ENCODE measurements at places on chromosomes 12 and 14.
A peak's percentile ranks its signal among the peaks of the same experiment; 100 is the strongest.

DNA sequence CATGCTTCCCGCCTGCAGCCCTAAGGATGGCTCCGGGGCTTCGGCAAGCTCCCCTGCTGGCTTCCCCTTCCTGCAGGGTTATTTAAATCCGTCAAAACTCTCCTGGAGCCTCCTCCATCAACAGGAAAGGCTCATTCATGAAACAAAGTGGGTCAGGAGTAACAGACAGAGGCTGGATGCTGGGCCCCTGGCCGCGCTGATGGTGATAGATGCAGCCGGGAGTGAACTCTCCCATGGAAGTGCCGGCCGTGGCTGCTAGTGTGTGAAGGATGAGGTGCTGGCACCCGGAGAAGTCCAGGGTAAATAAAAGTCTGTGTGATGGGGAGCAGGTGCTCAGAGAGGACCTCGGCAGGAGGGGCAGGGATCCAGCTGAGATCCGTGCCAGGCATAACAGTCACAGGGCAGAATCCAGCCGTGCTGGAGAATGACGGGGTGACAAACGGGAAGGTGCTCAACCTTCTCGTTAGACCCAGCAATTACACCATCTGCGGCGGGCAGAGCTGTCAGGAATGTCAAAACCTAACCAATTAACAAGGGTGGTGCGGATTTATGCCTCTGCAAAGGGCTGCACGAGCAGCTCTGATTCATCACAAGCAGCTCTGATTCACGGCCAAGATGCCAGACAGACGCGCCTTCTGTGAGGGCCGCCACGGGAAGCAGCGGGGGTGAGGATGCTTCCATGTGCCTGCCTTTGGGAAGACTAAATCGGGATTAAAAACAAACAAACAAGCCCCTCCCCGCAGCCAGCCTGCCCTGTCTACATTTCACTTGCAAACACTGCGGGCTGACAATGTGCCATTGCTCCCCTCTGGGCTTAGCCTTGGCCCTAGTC, 55.6 kb downstream of the SYNE3 start:
- H3K4me3 ChIP-seq: no peak overlapping the region
- H3K27me3 ChIP-seq: no peaks in the 10 kb centered on the region
- H3K4me1 ChIP-seq: peaks cover 46% of the 10 kb centered on the region

DNA sequence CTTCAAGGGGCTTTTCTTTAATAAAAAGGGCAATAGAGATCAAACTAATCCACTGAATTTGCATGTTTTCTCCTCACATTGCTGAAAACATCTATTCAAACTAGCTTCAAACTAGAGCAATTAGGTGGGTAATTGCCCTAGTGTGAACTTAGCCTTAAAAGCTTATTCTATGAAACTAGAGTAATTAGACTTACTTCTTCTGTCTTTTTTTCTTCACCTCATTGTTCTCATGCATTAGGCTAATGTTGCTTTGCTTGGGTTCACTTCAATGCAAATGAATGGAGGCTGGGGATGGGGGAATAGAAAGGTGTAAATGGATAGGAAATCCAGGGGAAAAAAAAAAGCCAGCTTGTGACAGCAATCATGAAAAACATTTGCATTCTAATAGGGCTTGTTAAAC, 414.8 kb upstream of the LMO3 start:
- no peak for DNase-seq
- H3K36me3 ChIP-seq: no peaks in the 10 kb centered on the region
- no peak overlapping the region for H3K4me3 ChIP-seq
- no peak overlapping the region for H3K27ac ChIP-seq
- H3K4me1 ChIP-seq: no peaks in the 10 kb centered on the region

GRCh38 chr14:77848031-77848430, 48.1 kb downstream of the ADCK1 start:
- DNase-seq: no peak
- H3K27me3 ChIP-seq: no peaks in the 10 kb centered on the region
- H3K36me3 ChIP-seq: no peaks in the 10 kb centered on the region
- H3K27ac ChIP-seq: no peak overlapping the region
- no peaks in the 10 kb centered on the region for H3K4me1 ChIP-seq

DNA sequence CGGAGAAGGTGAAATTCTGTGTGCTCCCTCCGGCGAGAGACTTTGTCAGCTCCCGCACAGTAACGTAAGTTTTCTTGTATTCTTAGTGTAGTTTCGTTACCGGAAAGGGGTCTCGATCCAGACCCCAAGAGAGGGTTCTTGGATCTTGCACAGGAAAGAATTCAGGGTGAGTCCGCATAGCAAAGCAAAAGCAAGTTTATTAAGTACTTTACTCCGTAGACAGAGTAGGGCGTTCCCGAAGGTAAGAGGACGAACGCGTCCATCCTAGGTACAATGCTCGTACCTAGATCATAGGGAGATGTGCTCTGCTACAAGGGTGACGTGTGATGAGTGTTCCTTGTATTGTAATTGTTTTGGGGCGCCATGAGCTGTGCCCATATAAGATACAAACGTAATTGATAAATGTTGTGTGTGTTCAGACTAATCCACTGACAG, 293 bp downstream of the IFI27L1 start:
- no peak for DNase-seq
- H3K27me3 ChIP-seq: no peaks in the 10 kb centered on the region
- peak overlapping the region; percentile 96 for H3K27ac ChIP-seq
- peaks cover 23% of the 10 kb centered on the region for H3K4me1 ChIP-seq
- peaks cover 13% of the 10 kb centered on the region for H3K36me3 ChIP-seq
- peak overlapping the region; percentile 97 for H3K4me3 ChIP-seq

DNA sequence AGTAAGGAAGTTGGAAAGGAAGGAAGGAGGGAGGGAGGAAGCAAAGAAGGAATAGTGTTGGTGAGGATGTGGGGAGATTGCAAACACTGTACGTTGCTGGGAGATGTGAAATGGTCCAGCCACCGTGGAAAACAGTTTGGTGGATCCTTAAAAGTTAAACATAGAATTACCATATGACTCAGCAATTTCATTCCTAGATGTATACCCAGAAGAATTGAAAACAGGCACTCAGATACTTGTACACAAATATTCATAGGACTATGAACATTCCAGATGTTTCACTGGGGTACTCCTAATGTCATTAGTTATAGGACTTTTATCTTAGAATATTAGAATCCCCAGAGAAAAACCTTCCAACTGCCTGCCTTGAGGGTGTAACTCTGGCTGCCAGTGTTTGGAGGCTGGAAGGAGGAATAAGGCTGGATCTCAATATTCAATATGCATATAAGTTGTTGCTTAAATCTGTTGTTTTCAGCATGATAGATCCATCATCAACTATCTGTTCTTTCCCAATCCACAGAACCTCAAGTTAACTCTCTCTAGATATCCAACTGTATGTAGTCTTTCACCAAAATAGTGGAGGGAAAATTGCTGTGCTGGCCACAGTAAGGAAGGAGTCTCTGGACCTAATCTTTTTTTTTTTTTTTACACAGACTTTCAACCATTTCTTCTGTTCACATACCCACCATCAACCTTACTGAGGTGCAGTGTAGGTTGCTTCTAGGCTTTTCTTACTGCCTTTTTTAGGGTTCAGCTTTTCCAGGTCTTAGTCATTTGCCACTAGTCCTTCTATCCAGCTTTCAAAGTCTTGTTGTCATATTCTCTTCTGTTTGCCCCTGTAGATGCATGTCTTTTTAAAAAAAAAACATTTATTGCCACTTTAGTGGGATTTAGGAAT, 94.5 kb downstream of the DNAI7 start:
- H3K27me3 ChIP-seq: no peaks in the 10 kb centered on the region
- H3K27ac ChIP-seq: no peak overlapping the region
- DNase-seq: no peak

GRCh38 chr12:53735-54730, 12.5 kb upstream of the IQSEC3 start:
- H3K27me3 ChIP-seq: peaks cover 21% of the 10 kb centered on the region
- H3K36me3 ChIP-seq: no peaks in the 10 kb centered on the region
- no peaks in the 10 kb centered on the region for H3K4me1 ChIP-seq
- H3K4me3 ChIP-seq: no peak overlapping the region
- no peak for DNase-seq
- H3K27ac ChIP-seq: no peak overlapping the region

- no peaks in the 10 kb centered on the region for H3K36me3 ChIP-seq
- no peaks in the 10 kb centered on the region for H3K27me3 ChIP-seq
- H3K4me3 ChIP-seq: no peak overlapping the region
- peaks cover 13% of the 10 kb centered on the region for H3K4me1 ChIP-seq
- no peak for DNase-seq
- H3K27ac ChIP-seq: no peak overlapping the region
These were observed 303.3 kb downstream of the DPF3 start for GRCh38 chr14:72590577-72590976.

GRCh38 chr14:52227619-52228222, 39.8 kb upstream of the PTGDR start:
- no peaks in the 10 kb centered on the region for H3K4me1 ChIP-seq
- H3K27me3 ChIP-seq: no peaks in the 10 kb centered on the region
- no peak overlapping the region for H3K4me3 ChIP-seq
- no peak overlapping the region for H3K27ac ChIP-seq

DNA sequence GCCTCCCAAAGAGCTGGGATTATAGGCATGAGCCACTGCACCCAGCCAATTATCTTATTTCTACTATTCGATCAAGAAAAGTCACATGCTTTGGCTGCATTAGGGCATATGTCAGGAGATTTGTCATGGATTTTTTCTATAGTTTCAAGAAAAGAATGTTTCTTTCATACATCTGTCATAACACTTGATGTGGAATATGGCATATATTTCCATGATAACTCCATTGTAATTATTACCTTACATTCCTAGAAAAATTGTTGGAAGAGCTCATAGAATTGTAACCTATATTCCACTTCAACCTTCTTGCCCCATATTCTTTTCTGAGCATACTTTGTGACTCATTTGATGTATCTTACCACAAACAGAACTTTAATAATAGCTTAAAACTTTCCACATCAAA, 740.9 kb upstream of the FLRT2 start:
- no peak for DNase-seq
- H3K4me3 ChIP-seq: no peak overlapping the region
- no peak overlapping the region for H3K27ac ChIP-seq
- no peaks in the 10 kb centered on the region for H3K4me1 ChIP-seq
- H3K36me3 ChIP-seq: no peaks in the 10 kb centered on the region
- no peaks in the 10 kb centered on the region for H3K27me3 ChIP-seq

- no peak overlapping the region for H3K4me3 ChIP-seq
- H3K4me1 ChIP-seq: no peaks in the 10 kb centered on the region
- peak; percentile 4 for DNase-seq
- H3K36me3 ChIP-seq: no peaks in the 10 kb centered on the region
These were observed 172.8 kb upstream of the DCN start for GRCh38 chr12:91355150-91356006.

- H3K36me3 ChIP-seq: no peaks in the 10 kb centered on the region
- no peak for DNase-seq
- H3K4me3 ChIP-seq: no peak overlapping the region
- no peak overlapping the region for H3K27ac ChIP-seq
- H3K27me3 ChIP-seq: no peaks in the 10 kb centered on the region
These were observed 284.5 kb downstream of the DPF3 start for GRCh38 chr14:72609205-72609916.

DNA sequence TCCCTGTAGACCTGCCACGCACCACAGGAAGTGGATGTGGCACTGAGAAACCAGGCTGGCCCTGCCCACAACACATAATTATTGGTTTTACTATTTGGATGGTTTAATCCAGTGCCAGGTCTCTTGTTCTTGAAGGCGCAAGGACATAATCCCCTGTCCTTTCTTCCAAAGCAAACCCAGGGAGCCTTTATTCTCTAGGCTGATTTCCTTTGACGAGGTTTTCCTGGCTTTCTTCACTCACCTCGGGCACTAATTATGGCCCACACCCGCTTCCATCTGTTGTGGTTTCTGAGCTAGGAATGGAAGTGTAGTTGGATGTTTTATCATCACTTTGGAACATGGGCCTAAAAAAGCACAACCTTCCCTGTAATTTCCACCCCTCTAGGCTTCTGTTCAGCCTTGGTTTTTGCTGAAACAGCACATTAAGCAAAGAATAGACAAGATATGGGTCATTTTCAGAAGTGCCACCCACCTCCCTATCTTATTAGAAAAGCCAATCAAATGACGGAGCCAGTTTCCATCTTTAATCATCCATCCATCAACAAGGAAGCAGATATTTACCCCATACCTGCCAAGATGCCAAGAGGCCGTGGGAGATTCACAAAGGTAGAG, 73.9 kb downstream of the PPP1R36 start:
- no peaks in the 10 kb centered on the region for H3K27me3 ChIP-seq
- DNase-seq: no peak
- H3K4me1 ChIP-seq: no peaks in the 10 kb centered on the region
- H3K4me3 ChIP-seq: no peak overlapping the region
- H3K27ac ChIP-seq: no peak overlapping the region

- DNase-seq: no peak
- no peaks in the 10 kb centered on the region for H3K36me3 ChIP-seq
- H3K4me1 ChIP-seq: no peaks in the 10 kb centered on the region
- H3K27ac ChIP-seq: no peak overlapping the region
These were observed 156.8 kb downstream of the ERC1 start for GRCh38 chr12:1147821-1148220.

GRCh38 chr14:96079066-96079465, 39.9 kb downstream of the C14orf132 start:
- no peaks in the 10 kb centered on the region for H3K36me3 ChIP-seq
- no peaks in the 10 kb centered on the region for H3K4me1 ChIP-seq
- DNase-seq: no peak
- no peak overlapping the region for H3K4me3 ChIP-seq

- DNase-seq: no peak
- H3K4me3 ChIP-seq: no peak overlapping the region
- no peaks in the 10 kb centered on the region for H3K36me3 ChIP-seq
These were observed 24.4 kb upstream of the DHRS4 start for GRCh38 chr14:23929136-23929535.

GRCh38 chr12:124073356-124074035, 100.5 kb downstream of the ZNF664 start:
- no peaks in the 10 kb centered on the region for H3K27me3 ChIP-seq
- H3K36me3 ChIP-seq: no peaks in the 10 kb centered on the region
- no peak overlapping the region for H3K27ac ChIP-seq
- DNase-seq: no peak
- H3K4me3 ChIP-seq: no peak overlapping the region

DNA sequence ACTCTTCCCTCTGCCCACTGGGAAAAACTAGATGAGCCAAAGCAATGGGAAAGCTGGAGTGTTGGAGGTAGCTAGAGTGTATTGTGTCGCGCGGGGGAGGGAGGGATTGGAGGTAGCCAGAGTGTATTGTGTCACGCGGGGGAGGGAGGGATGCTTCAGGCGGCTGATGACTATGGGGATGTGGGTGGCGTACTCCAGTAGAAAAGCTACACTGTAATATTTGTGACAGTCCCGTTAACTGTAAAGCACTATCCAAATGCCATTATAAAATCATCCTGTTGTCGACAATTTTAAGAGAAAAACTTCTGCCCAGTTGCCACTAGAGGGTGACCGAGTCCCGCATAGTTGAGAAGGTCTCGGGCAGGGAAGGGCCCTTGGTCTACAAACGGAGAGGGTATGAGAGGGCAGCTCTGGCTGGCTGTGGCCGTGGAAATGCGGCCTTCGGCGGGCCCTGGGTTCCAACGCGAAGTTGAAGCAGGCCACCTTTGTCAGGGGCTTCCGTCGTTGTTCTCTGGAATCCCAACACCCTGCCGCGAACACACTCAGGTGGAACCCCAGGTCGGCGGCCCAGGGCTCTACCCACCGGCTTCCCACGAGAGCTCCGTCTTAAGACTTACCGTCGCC, 15.1 kb upstream of the PLEK2 start:
- peak; percentile 47 for DNase-seq
- peaks cover 8% of the 10 kb centered on the region for H3K27me3 ChIP-seq
- H3K27ac ChIP-seq: no peak overlapping the region
- no peak overlapping the region for H3K4me3 ChIP-seq
- no peaks in the 10 kb centered on the region for H3K36me3 ChIP-seq

- no peaks in the 10 kb centered on the region for H3K27me3 ChIP-seq
- peak overlapping the region; percentile 88 for H3K27ac ChIP-seq
- peak overlapping the region; percentile 72 for H3K4me3 ChIP-seq
- peaks cover 16% of the 10 kb centered on the region for H3K4me1 ChIP-seq
- no peaks in the 10 kb centered on the region for H3K36me3 ChIP-seq
These were observed 1.4 kb upstream of the ABCD2 start for GRCh38 chr12:39620659-39621658.
